Activated CD4-positive, alpha-beta T cell treated with anti-CD3 and anti-CD28 coated beads, Interleukin-2, amount 50 U/mL, for 24 hours (primary cell): ENCODE measurements at places on chromosomes 2 and 18.

GRCh38 chr2:159890551-159891266, 92.7 kb upstream of the CD302 start:
- DNase-seq = no peak

GRCh38 chr18:68665628-68666027, 49.3 kb downstream of the TMX3 start:
- DNase-seq = no peak

DNA sequence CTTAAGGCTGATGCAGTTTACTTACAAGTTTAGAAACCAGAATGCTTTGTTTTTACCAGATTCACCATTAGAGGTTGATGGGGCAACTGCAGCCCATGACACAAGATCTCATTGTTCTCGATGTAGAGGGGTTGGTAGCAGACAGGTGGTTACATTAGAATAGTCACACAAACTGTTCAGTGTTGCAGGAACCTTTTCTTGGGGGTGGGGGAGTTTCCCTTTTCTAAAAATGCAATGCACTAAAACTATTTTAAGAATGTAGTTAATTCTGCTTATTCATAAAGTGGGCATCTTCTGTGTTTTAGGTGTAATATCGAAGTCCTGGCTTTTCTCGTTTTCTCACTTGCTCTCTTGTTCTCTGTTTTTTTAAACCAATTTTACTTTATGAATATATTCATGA, 99.4 kb upstream of the IL1R2 start:
- DNase-seq = no peak

- no peak for DNase-seq
These were observed 4.2 kb downstream of the SH3BP4 start for GRCh38 chr2:234955971-234956509.

GRCh38 chr2:48109491-48110204, 203.3 kb upstream of the FBXO11 start:
- no peak for DNase-seq

DNA sequence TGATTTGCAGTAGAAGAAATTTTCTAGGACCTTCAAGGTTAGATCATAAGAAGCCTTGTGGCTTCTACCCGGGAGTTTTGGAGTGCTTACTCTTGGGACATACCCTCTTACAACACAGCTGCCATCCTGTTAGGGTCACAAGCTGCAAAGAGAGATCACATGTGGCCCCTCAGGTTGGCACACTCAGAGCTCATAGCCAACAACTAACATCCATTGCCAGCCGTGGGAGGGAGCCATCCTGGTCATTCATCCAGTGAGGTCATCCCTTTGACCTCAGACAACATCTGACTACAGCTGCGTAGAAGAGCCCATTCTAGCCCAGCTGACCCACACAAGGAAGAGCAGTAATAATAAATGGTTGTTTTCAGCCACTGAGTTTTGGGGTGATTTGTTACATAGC, 76.9 kb upstream of the NABP1 start:
- DNase-seq = no peak

DNA sequence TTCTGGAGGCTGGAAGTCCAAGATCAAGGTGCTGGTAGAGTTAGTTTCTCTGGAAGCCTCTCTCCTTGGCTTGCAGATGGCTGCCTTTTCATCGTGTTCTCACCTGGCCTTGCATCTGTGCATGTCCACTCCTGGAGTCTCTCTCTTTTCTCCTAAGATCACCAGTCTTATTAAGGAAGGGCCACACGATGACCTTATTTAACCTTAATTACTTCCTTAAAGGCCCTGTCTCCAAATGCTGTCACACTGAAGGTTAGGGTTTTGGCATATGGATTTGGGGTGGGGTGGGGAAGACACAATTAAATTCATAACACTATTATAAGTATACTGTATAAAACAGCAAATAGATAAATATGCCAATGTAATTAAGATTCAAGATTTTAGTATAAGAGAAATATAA, 402.4 kb upstream of the HS6ST1 start:
- DNase-seq = no peak

DNA sequence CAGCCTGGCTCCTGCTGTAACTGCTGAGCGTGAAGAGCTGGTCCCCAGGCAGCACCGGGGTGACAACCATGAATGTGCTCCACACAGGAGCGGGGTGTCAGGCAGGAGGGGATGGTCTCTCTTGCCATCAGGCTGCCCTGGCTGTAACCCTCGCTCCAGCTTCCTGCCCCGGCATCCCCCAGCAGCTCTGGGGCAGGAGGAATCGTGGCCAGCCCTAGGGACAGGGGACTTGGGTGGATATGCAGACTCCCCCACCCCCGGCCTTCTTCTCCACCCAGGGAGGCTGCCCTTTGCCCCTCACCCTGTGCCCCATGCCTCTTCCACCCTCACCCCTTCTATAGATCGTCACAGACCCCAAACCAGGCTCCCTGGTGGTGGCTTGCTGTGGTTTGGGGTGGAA, 69.4 kb upstream of the SMAD7 start:
- DNase-seq = no peak

GRCh38 chr2:159225025-159226016, 61.2 kb downstream of the WDSUB1 start:
- no peak for DNase-seq

- DNase-seq = no peak
These were observed 457.4 kb upstream of the DSEL start for GRCh38 chr18:67973916-67974315.

- DNase-seq = no peak
These were observed 21.1 kb downstream of the MBP start for GRCh38 chr18:77111449-77111848.

DNA sequence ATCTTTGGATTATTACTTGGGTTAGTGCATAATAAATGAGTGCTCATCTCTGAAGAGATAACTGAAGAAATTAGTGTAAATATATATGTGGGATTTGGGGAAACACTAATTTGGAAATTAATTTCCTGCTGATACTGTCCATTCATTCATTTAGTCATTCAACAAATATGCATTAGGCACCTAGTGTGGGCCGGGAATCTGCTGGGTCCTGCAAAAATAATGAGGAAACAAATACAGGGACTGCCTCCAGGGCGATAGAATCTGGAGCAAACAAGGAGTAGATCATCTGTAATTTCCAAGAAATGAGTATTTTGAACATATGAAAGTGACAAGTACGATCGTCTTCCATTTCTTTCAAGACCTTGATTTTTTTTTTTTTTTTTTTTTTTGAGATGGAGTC, 203.7 kb upstream of the LYPD1 start:
- no peak for DNase-seq
